Naive thymus-derived CD8-positive, alpha-beta T cell (primary cell): ENCODE measurements at places on chromosomes 16 and 17.
A peak's percentile ranks its signal among the peaks of the same experiment; 100 is the strongest.

GRCh38 chr17:79793924-79794304 is 3.0 kb downstream of the CBX8 start:
- DNase-seq, result no peak

DNA sequence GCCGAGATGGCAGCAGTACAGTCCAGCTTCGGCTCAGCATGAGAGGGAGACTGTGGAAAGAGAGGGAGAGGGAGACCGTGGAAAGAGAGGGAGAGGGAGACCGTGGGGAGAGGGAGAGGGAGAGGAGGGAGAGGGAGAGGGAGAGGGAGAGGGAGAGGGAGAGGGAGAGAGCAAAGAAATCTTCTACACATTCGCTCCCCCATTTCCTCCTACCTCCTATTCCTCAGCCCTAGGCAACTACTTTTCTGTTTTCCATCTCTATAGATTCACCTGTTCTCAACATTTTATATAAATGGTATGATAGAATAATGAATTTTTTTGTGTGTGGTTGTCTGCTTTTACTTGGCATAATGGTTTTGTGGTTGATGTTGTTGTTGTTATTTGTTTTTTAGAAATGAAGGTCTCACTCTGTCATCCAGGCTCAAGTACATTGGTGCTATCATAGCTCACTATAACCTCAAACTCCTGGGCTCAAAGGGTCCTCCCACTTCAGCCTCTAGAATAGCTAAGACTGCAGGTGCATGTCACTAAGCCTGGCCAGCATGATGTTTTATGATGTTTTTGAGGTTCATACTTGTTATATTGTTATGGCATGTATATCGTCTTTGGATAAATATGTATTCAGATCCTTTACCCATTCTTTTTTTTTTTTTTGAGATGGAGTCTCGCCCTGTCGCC is 6.0 kb upstream of the PRPF8 start:
- no peak for DNase-seq

DNA sequence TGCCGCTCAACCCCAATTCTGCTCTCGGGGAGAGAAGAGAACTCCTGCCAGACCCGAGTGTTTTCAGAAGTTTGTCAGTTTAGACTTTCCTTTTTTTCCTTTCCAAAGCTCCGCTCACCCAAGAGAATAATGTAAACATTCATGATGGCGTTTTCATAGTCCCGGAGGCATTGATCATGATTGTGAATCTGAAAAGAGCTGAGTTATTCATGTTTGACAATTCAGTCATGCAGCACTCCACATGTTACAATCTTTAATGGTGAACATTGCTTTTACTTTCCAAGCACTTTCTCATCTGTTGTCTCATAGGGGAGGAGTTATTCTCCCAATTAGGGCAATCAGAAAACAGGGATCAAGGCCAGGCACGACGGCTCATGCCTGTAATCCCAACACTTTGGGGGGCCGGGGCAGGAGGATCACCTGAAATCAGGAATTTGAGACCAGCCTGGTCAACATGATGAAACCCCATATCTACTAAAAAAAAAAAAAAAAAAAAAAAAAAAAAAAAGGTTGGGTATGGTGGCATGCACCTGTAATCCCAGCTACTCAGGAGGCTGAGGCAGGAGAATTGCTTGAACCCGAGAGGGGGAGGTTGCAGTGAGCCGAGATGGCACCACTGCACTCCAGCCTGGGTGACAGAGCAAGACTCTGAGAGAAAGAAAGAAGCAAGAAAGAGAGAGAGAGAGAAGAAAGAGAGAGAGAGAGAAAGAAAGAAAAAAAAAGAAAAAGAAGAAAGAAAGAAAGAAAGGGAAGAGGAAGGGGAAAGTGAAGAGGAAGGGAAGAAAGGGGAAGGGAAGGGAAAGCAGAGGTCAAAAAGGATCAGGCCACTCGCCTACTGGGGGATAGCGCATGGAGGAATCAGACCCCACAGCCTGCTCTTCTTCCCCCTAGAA is 70.0 kb upstream of the TNRC6C start:
- DNase-seq, result peak; percentile 21

DNA sequence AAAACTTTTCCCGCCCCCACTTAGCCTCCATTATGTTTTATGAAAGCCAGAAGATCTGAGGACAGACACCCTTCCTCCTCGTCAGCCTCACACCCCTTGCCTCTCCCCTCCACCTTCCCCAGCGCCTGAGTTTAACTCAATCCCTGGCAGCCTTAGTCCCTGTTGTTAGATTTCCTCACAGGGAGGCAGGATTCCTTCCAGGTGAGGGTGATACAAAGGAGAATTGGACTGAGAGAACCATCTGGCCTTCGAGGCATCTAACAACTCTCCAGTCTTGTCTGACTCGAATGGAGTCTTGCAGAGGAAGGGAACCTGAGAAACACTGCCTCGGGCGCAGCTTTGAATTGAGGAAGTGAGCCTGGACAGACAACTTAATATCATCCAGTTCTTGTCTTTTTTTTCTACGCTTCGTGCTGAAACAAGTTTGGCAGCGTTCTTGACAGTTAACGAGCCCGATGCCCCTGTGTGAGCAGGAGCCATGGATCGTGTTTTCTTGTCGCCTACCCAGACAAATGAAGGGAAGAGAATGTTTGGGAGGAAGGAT is 1.3 kb upstream of the ZNF768 start:
- DNase-seq, result no peak

DNA sequence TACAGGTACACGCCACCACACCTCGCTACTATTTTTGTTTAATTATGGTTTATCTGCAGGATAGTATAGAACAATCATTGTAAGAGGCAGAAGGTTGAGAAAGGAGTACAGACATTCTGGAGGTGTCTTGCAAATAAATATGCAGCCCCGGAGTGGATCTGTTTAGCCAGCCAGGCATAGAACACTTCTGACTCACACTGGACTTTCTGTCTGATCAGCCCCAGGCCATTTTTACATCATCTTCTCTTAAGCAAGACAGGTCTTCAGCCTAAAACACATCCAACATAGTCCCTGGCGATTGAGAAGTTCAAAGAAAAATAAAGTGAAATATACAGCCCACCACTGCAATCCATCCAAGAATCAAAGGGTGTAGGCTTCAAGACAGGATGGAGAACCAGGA is 81.4 kb downstream of the XYLT1 start:
- DNase-seq, result no peak

DNA sequence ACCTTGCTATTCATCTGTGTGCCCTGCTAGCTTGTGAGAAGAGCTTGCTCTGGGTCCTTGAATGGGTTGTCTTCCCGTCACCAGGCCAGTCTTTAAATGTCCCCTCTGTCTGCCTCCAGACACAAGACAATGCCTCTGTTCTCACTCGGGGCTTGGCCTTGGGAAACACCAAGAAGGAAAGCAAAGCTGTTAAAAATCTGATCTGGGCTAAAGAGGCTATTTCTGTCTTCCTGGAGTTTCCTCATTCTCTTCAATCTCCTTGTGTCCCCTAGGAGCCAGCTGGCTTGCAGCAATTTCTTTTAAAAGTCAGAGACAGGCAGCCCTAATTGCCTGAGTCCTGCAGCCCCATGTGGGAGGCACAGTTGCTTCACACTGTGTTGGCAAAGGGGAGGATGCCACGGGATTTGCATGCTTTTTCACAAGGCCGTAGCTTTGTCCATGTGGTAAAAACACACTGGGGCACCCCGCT is 2.5 kb downstream of the DNAI2 start:
- DNase-seq, result no peak
